Non-pigmented ciliary epithelial cell (primary cell): ENCODE measurements at places on chromosomes 5 and 9.

DNA sequence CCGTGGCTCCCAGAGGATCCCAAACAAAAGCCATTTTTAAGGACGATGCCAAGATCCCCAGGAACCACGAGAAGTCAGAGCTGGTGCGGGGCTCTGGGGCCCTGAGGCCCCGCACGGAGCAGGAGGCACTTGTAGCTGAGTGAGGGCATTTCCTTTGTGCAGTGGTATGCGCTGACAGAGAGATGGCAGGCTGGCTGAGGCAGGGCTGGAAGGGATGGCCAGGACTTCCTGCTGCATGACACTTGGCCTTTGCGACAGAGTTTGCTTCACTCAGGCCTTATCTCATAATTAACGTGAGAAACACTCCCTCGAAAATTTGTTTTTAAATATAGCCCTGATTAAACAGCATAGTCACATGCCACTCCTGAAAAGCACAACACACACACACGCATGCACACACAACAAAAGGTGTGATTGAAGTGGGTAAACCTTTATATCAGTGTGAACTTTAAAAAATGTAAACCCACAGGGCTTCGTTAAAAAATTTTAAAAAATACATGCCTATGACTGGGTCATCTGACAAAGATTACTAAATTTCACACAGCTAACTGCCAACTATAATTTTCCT is 536.6 kb downstream of the PDE4D start:
- DNase-seq: no peak

DNA sequence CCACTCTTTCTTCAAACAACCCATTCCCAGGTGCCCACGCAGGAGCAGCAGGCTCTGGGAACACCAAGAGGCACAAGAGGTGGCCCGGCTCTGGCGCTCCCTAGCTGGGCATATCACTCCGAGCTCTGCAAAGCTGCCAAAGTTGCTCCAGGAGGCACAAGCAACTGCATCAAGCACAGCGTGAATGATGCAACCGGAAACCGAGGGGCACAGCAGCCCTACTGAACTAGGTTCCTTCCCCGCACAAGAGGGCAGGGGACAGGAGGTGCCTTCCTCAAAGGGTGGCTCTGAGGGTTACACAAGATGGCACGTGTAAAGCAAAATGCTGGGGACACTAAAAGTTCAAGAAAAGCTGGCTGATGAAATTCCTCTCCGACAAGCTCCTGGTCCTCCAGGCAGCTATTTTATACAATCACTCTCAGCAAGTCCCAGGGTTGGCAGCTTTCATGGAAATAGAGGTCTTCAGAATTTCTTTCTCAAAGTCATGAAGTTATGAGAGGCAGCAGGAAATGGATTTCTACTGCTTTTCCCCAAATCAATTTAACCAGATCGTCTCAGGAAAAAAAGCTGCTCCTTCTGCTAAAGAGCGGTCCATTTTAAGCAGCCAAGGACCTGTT is 22.9 kb downstream of the PSMB7 start:
- no peak for DNase-seq

- no peak for DNase-seq
Measured at GRCh38 chr5:59790776-59791475, 102.6 kb downstream of the PDE4D start.

DNA sequence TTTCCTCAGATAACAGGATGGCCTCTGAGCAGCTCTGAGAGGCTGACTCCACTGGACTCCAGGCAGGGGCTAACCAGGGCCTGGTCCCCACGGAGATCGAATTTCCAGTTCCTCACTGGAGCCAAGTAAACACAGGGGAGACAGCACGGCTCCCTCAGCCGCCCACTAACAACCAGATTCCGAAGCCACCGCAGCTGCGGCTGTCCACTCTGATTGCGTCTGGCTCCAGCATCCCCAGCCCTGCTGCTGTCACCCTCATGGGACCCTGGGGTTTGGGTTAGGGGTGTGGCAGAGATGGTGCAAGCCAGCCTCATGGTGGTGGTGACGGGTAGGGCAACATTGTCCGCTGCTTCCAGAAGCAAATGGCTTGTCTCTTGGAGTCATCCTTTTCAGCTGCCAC is 172.6 kb downstream of the RGS3 start:
- DNase-seq: no peak

GRCh38 chr5:110087829-110088228 is 398.1 kb downstream of the MAN2A1 start:
- DNase-seq: no peak

GRCh38 chr5:172789687-172790495 is 18.9 kb upstream of the DUSP1 start:
- DNase-seq: no peak

DNA sequence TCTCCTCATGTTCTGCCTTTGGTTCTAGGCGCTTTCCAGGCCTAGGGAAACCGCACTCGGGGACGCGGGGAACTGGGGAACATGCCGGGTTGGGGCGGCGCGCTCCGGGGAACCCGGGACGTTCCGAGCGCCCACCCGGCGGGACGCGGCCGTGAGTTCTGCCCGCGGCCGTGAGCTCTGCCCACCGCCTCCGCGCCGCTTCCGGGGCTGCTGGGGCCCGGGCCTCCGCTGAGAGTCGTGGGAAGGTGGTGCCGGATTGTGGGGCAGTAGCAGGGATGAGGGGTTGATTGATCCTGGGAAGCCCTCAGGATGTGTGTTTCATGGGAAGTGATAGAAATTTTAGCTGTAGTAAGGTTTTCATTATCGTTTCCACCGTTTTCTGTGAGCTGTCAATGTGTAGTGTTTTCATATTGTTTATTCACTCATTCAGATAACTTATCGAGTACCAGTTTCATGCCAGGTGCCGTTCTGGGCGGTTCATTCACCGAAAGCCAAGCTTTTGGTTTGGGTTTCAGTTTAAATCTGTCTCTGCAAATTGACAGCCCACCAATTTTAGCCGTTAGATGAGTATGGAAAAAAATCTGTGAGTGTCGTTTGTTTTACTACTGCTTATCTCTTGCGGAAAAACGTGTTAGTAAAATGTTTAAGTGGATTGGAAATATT is 657 bp downstream of the MTRR start:
- no peak for DNase-seq

DNA sequence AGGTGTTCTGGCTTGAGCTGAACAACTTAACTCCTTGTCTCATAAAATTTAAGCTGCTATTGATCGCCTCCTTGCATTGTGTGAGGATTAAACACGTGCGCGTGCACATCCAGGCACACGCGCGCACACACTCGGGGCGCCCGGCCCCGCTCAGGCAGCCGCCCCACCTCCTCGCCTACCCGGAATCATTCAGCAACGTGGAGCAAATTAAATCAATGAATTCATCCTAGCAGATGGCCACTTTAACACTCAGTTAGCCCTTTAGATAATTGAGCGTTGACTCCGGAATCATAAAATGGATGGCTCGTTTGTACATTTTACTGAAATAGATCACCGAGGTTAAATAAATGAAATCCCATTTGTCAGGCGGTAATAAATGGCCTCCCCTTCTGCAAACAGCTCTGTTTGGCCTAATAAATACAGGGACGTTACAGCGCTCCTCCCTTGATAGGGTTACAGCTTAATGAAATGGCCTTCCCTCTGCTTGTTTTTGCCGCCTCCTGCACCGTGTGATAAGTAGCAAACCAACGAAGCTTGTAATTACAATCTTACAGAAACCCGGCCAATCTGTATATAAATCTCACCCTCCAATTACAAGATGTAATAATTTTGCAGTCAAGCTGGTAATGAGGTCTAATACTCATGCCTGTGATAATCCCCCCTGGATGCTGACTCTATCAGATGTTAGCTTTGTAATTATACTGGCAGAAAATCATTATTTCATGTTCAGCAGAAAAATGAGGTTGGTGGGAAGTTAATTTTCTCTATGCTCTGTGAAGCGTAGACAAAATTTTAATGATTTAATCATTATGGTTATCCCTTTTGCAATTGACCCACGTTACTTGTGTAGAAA is 229.7 kb upstream of the IRX4 start:
- no peak for DNase-seq

- DNase-seq: no peak
Measured at GRCh38 chr5:126812199-126812570, 35.2 kb downstream of the LMNB1 start.

DNA sequence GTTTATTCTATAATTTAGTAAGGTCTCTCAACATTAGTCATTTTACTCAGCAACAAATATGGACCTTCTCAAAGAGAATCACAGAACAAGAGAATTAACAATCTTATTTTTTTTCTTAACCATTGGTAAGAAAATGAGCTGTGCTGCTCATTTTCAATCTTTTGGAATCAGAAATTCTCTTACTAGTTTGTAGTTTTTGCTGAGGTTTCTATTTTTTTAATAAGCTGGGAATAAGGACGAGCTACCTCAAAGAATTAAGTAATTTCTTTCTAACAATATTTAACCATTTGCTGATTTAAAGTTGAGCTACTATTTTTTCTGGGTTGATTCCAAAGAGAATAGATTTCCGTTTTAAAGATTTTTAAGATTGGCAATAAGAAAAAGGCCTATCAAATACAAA is 44.2 kb downstream of the PLGRKT start:
- no peak for DNase-seq

DNA sequence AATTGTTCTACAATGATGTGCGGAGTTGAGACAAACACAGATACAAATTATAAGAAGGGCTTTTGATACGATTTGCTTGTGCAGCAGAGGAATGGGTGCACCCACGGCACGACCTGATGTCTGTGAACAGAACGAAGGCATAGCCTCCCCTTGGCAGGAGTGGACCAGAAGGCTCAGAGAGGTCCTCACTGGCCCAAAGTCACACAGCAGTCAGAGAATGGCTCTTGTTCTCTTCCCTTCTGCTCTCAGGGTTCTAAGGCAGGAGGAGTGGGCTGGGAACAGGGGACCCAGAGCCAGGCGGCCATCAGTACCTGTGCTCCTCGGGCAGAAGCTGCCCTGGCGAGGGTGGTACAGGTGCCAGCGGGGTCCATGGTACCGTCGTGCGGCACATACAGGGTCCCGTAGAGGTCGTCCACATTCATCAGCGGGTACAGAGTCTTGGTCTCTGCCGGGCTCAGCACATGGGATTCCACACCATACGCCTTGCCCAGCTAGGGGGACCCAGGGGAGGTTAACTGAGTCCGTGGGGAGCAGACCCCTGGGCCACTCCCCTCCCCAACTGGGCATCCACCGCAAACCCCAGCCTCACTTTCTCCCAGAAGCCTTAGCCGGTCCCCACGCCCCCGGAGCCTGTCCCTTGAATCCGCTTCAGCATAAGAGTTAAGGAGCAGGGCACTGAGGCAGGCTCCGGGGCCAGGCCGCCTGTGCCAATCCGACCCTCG is 7.0 kb downstream of the SARDH start:
- DNase-seq: no peak

GRCh38 chr5:5886812-5887486 is 464.5 kb downstream of the ICE1 start:
- no peak for DNase-seq

DNA sequence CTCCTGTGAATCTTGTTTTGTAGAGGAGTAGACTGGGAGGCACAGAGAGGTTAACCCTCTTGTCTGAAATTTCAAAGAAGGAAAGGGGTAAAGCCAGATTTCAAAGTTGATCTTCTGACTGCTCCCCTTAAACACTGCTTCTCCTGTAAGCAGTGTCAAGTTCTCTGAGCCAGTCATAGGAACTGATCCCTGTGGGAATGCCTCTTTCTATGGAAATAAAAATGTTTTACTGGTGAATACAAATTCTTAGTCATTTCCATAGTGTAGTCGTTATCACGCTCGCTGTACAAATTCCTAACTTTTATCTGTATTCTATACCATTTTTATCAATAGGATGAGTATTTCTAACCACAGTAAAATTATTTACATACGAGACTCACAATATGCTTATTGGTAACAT is 66.3 kb upstream of the PRRC1 start:
- DNase-seq: no peak

- no peak for DNase-seq
Measured at GRCh38 chr5:150506571-150507473, 1.1 kb upstream of the NDST1 start.

DNA sequence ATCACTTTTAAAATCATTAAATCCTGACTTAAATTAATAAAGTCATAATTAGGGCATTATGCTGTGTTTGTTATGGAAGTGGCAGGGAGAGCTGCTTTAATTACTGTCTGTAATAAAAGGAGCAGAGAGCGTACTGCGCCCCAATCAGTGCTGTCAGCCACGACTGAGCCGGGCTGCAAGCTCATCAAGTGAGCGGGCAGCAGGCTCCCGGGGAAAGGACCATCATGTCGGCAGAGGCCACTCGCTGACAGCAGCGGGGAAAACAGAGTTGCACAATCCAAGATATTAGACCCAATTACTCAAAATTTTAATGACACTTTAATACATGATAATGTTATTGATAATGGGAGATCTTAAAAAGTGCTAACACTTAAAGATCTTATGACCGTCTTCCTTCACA is 181.6 kb downstream of the AP3B1 start:
- DNase-seq: no peak
